ENCODE measurements at places on chromosomes 7 and 10. TPM values are rescaled to one million over a fixed set of nuclear protein-coding genes. Genes with fewer than 3 reads are reported as not detected.

The PRSS37 gene
- not detected for total RNA-seq

GRCh38 chr10:31724296-31724695 lies 204.3 kb downstream of the ARHGAP12 start:
- DNase-seq: no peak

The SYNPO2L gene
- not detected for total RNA-seq

The CCL24 gene
- total RNA-seq: not detected

The POMZP3 gene
- total RNA-seq: 5.7 TPM

DNA sequence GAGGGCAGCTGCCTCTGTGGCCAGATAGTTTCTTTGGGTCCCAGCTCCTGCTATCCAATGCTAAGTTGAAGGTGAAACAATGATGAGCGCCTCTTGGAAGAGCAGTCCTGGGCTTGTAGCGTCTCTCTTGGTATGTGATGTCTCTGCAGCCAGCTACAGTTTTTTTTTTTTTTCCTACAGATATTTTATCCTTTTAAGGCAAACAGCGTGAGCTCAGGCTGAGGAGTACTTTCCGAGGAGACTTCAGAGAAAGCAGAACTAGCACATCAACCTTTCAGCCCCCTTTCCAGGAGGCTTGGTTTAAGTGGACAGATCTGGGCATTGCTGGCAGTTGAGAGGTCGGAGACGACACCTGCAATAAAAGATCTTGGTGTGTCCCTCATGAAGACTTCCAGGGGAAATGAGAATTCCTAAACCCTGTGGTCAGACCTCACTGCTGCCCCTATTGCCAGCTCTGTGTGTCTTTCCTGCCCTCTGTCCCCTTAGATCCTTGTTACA lies 9.1 kb downstream of the PRKG1 start:
- DNase-seq: peak; percentile 27

DNA sequence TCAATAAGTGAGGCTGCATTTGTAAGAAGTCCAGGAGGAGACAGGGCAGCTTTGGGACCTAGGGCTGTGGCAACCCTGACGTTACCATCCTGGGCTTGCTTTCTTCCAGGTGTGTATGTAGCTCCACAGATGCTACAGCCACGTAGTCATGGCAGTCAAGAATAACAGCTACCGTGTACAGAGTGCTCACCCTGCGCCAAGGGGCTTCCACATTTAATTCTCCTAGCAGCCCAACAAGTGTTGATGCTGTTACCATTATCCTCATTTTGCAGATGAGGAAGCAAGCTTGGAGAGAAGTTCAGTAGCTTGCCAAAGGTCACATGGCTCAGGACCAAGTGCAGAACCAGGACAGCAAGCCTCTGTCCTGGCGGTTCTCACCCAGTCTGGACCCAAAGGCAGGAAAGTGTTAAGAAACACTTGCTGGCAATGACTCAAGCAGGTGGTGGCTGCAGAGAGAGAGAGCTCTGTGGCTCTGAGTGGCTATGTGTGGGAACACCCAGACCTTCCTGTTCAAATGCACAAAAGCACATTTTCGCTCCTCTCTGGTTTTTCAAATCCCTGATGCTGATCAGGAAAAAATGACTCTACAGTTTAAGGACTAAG lies 89.8 kb downstream of the CREM start:
- peak; percentile 29 for DNase-seq

- no peak for DNase-seq
Measured at GRCh38 chr10:60877777-60878120, 66.2 kb downstream of the RHOBTB1 start.

- DNase-seq: peak; percentile 49
Measured at GRCh38 chr10:121722665-121723064, 124.4 kb upstream of the FGFR2 start.

The C10orf88 gene
- total RNA-seq: 9.1 TPM
